Prostate gland (tissue), 2 donors: ENCODE measurements at places on chromosomes 7 and 10. TPM values are rescaled to one million over a fixed set of nuclear protein-coding genes. Genes with fewer than 3 reads are reported as not detected.

- H3K4me3 ChIP-seq = no peak overlapping the region
- DNase-seq = no peak
- H3K4me1 ChIP-seq = no peaks in the 10 kb centered on the region
Observed at GRCh38 chr10:78459639-78460037, 426.0 kb downstream of the RPS24 start.

GRCh38 chr10:8052341-8052955 lies 2.0 kb upstream of the GATA3 start:
- H3K27ac ChIP-seq = peak overlapping the region; percentile 50
- no peak overlapping the region for H3K4me3 ChIP-seq
- peaks cover 16% of the 10 kb centered on the region for H3K27me3 ChIP-seq
- peaks cover 3% of the 10 kb centered on the region for H3K4me1 ChIP-seq
- no peak for DNase-seq

GRCh38 chr10:97229322-97230015 lies 43.7 kb upstream of the SLIT1 start:
- no peak for DNase-seq
- no peaks in the 10 kb centered on the region for H3K36me3 ChIP-seq
- no peaks in the 10 kb centered on the region for H3K4me1 ChIP-seq
- H3K27me3 ChIP-seq = no peaks in the 10 kb centered on the region
- H3K4me3 ChIP-seq = no peak overlapping the region
- no peak overlapping the region for H3K27ac ChIP-seq

GRCh38 chr10:36373424-36374096 lies 731.5 kb upstream of the FZD8 start:
- DNase-seq = no peak
- H3K4me1 ChIP-seq = no peaks in the 10 kb centered on the region
- H3K27ac ChIP-seq = no peak overlapping the region
- H3K27me3 ChIP-seq = no peaks in the 10 kb centered on the region
- no peak overlapping the region for H3K4me3 ChIP-seq

The OR2A14 gene
- not detected for total RNA-seq

- H3K27ac ChIP-seq = peak overlapping the region; percentile 20
- peak; percentile 61 for DNase-seq
- H3K27me3 ChIP-seq = no peaks in the 10 kb centered on the region
- H3K36me3 ChIP-seq = no peaks in the 10 kb centered on the region
Observed at GRCh38 chr10:90930070-90930837, 9.4 kb upstream of the ANKRD1 start.

- no peaks in the 10 kb centered on the region for H3K36me3 ChIP-seq
- H3K27me3 ChIP-seq = no peaks in the 10 kb centered on the region
Observed at GRCh38 chr7:95690367-95690947, 81.9 kb upstream of the DYNC1I1 start.

DNA sequence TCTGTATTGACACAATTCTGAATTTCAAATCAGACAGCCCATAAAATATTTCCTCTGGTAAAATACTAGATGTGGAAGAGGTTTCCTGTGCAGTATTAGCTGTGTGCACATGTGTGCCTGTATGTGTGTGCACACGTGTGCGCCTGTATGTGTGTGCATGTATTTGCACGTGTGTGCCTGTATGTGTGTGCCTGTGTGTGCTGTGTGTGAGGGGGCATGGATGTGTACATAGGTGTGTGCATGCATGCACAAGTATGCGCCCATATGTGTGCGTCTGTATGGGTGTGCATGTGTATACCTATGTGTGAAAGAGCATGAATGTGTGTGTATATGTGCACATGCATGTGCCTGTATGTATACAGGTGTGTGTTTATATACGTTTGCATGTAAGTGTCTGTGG lies 191.4 kb downstream of the KLF6 start:
- H3K4me1 ChIP-seq = no peaks in the 10 kb centered on the region
- no peak overlapping the region for H3K27ac ChIP-seq
- DNase-seq = no peak
- H3K4me3 ChIP-seq = no peak overlapping the region
- H3K36me3 ChIP-seq = no peaks in the 10 kb centered on the region
- no peaks in the 10 kb centered on the region for H3K27me3 ChIP-seq

The NEUROG3 gene
- not detected for total RNA-seq

DNA sequence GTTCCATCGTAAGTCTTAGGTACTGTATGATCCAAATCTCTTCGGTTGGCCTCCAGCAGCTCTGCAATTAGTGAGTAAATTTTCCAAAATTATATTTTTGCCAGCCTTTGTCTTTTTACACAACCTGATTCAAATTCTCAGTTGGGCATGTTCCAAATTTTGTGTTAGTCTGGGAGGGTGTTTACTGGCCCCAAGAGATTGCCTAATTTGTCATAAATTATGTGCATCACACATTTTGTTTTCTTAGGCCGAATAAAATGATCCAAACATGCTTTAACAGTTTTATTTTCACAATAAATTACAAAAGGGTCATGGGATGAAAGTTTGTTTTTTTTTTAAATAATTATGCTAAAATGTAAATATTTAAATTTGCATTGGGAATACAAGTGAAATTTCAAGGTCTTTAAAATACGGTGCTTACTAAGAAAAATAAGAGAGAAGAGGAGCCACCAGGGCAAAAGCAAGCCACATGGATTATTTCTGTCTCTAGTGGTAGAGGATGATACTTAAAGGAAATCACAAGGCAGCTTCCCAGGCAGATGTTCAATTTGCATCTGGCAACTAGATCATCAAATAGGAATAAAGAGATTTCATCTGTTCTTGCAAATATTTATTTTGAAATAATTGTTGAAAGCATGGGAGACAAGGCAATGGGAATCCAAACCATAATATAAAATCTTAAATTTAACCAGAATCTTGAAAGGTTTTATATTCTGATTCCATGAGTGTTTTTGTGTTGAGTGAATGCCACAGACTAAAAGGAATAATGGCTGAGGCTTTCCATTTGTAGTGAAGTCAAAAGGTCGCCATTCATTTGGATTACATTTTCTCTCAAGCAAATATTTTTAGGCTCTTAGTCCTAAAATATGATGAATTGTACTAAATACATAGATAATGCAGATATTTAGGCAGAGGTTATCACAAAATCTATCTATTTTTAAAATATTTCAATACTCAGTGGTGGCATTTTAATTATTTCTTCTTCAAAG lies 111.1 kb downstream of the MDFIC start:
- H3K27me3 ChIP-seq = no peaks in the 10 kb centered on the region
- no peak overlapping the region for H3K27ac ChIP-seq
- no peak for DNase-seq
- H3K4me3 ChIP-seq = no peak overlapping the region
- H3K36me3 ChIP-seq = no peaks in the 10 kb centered on the region
- H3K4me1 ChIP-seq = no peaks in the 10 kb centered on the region

The SEMA3E gene
- 4.8 TPM for total RNA-seq

GRCh38 chr10:129627442-129627841 lies 160.4 kb downstream of the MGMT start:
- H3K4me1 ChIP-seq = no peaks in the 10 kb centered on the region
- no peaks in the 10 kb centered on the region for H3K36me3 ChIP-seq
- H3K27me3 ChIP-seq = no peaks in the 10 kb centered on the region
- no peak for DNase-seq
- no peak overlapping the region for H3K27ac ChIP-seq

The TRA2A gene
- 46.0 TPM for total RNA-seq

The RAB19 gene
- total RNA-seq = 0.80 TPM

The AKR1D1 gene
- not detected for total RNA-seq

GRCh38 chr10:69458430-69459100 lies 7.3 kb downstream of the TSPAN15 start:
- DNase-seq = peak; percentile 51
- no peak overlapping the region for H3K4me3 ChIP-seq
- no peaks in the 10 kb centered on the region for H3K27me3 ChIP-seq
- H3K36me3 ChIP-seq = no peaks in the 10 kb centered on the region
- peaks cover 6% of the 10 kb centered on the region for H3K4me1 ChIP-seq

The NPSR1 gene
- not detected for total RNA-seq
